Activated CD4-positive, alpha-beta T cell treated with anti-CD3 and anti-CD28 coated beads for 36 hours (primary cell): ENCODE measurements at places on chromosomes 5 and 9. TPM values are rescaled to one million over a fixed set of nuclear protein-coding genes. Genes with fewer than 3 reads are reported as not detected.

DNA sequence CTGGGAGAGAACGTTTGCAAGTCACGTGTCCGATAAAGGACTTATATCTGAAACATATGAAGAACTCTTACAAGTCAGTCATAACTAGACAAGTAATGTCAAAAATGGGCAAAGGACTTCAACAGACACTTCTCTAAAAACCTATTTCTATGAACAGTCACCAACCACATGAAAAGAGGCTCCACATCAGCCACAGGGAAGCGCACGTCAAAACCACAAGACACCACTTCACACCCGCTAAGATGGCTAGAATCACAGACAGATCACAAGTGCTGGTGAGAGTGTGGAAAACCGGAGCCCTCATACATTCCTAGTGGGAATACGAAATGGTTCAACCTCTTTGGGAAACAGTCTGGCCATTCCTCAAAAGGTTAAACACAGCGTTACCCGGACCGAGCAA lies 11.5 kb upstream of the CARD9 start:
- no peak overlapping the region for H3K4me3 ChIP-seq
- peaks cover 59% of the 10 kb centered on the region for H3K36me3 ChIP-seq
- H3K4me1 ChIP-seq: peaks cover 18% of the 10 kb centered on the region
- H3K27me3 ChIP-seq: no peaks in the 10 kb centered on the region
- DNase-seq: peak; percentile 68

DNA sequence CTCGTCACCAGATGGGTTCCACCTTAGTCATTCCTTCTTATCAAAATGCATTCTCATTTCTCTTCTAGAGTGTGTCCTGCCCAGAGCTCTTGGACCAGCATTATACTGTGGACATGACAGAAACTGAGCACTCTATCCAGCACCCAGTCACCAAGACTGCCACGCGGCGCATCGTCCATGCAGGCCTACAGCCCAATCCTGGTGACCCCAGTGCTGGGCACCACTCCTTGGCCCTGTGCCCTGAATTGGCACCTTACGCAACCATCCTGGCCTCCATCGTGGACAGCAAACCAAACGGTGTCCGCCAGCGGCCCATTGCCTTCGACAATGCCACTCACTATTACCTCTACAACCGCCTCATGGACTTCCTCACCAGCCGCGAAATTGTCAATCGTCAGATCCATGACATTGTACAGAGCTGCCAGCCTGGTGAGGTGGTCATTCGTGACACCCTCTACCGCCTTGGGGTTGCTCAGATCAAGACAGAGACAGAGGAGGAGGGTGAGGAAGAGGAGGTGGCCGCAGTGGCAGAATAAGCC lies 34.6 kb downstream of the CSF1R start:
- no peaks in the 10 kb centered on the region for H3K4me1 ChIP-seq
- H3K27me3 ChIP-seq: no peaks in the 10 kb centered on the region
- no peak overlapping the region for H3K4me3 ChIP-seq
- no peak for DNase-seq
- peaks cover 50% of the 10 kb centered on the region for H3K36me3 ChIP-seq

GRCh38 chr5:143205386-143205785 lies 198.1 kb downstream of the NR3C1 start:
- DNase-seq: no peak
- H3K4me3 ChIP-seq: no peak overlapping the region
- no peak overlapping the region for H3K27ac ChIP-seq
- H3K27me3 ChIP-seq: no peaks in the 10 kb centered on the region
- peaks cover 19% of the 10 kb centered on the region for H3K4me1 ChIP-seq

GRCh38 chr5:90949469-90950358 lies 391.1 kb downstream of the ADGRV1 start:
- peaks cover 20% of the 10 kb centered on the region for H3K27me3 ChIP-seq
- no peak overlapping the region for H3K27ac ChIP-seq
- DNase-seq: no peak
- H3K4me1 ChIP-seq: no peaks in the 10 kb centered on the region
- H3K4me3 ChIP-seq: no peak overlapping the region

GRCh38 chr5:126508962-126509279 lies 85.7 kb downstream of the GRAMD2B start:
- peak overlapping the region; percentile 50 for H3K4me3 ChIP-seq
- no peaks in the 10 kb centered on the region for H3K36me3 ChIP-seq
- peaks cover 37% of the 10 kb centered on the region for H3K4me1 ChIP-seq
- no peak for DNase-seq
- no peaks in the 10 kb centered on the region for H3K27me3 ChIP-seq

DNA sequence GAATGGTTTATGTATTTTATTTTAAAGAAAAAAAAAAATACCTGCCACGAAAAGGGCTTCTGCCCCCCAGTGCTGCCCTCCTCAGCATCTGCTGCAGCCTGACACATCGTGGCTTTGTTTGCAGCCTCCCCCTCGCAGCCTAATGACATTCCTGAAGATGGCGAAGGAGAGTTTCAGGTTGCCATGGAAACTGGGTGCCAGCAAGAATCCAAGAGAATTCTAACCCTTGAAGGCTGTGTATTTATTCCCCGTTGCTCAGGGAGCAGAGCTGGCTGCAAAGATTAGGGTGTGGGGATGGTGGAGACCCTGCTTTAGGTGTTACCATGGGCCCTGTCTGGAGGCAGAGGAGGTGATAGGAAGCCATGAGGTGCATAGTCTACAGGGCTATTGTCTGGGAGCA lies 126.6 kb downstream of the NSG2 start:
- peaks cover 19% of the 10 kb centered on the region for H3K27me3 ChIP-seq
- no peaks in the 10 kb centered on the region for H3K4me1 ChIP-seq
- DNase-seq: no peak
- no peak overlapping the region for H3K4me3 ChIP-seq
- H3K36me3 ChIP-seq: no peaks in the 10 kb centered on the region

DNA sequence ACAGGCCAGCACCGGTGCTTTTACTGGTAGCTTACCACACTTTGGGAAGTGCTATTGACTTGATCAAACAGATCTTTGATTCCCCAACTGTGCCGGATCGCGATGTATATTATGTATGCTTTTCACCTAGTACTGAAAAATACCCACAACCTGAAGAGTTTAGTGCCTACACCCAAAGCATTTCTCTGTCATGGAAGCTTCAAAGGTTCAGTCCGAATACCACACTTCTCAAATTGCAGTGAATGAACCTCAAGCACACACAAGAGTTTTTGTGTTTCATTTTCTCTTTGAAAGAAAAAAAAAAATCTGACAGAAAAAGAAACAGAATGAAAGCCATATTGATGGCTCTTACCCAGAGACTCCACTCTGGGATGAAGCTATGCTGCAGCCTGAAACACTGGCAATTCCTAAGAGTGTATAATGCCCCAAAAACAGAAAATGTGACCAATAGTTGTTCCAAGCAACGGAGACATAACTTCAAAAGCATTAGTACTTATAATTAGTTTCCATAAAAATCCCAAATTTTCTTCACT lies 100.9 kb downstream of the EBF1 start:
- no peak overlapping the region for H3K4me3 ChIP-seq
- peaks cover 4% of the 10 kb centered on the region for H3K27me3 ChIP-seq
- H3K4me1 ChIP-seq: peaks cover 13% of the 10 kb centered on the region
- H3K36me3 ChIP-seq: no peaks in the 10 kb centered on the region
- DNase-seq: no peak

DNA sequence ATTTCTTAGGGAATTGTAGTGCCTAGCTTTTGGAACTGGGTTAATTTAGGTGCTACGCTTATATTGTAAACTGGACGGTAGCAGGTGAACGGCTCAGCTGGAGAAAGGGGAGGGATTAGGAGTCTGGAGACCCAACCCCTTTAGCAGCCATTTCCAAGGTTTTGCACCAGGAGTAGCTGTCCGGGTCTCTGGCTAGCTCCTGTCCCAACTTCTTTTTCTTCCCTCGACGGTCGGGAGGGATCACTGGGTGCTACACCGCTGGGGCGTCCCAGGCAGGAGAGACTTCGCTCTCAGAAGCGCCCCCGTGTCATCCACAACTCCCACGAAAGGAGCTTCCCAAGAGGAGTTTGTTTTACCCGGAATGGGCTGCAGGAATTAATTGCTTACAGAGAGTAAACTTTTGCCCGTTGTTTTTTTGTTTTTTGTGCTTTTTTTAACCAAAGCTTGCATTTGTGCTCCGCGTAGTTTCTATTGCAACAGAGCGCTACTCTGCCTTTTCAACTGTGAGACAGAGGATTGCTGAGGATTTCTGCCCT lies 1640.9 kb upstream of the C9orf72 start:
- peaks cover 10% of the 10 kb centered on the region for H3K4me1 ChIP-seq
- H3K36me3 ChIP-seq: no peaks in the 10 kb centered on the region
- H3K4me3 ChIP-seq: no peak overlapping the region
- no peak for DNase-seq
- H3K27ac ChIP-seq: no peak overlapping the region

- H3K36me3 ChIP-seq: no peaks in the 10 kb centered on the region
- no peaks in the 10 kb centered on the region for H3K4me1 ChIP-seq
- H3K27ac ChIP-seq: no peak overlapping the region
- DNase-seq: no peak
- peaks cover 27% of the 10 kb centered on the region for H3K27me3 ChIP-seq
These were observed 11.0 kb downstream of the GFI1B start for GRCh38 chr9:132989414-132989996.

DNA sequence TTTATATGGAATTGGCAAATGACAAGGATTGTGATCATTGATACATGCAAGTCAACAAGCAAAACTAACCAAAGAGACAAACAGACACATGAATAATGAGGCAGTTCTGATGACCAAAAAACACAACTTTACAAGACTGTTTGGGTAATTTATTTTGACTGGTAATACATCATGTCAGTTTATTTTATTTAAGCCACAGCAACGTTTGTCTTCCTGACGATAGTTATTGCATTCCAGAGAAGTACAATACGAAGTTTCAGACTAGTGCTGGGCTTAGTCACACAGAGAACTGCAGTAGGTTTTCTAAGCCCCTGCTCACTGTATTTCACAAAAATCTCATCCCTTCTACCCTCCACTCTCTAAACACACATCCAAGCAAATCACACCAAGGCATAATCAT lies 514.2 kb downstream of the RAB3C start:
- peaks cover 2% of the 10 kb centered on the region for H3K27me3 ChIP-seq
- no peak overlapping the region for H3K4me3 ChIP-seq
- peaks cover 43% of the 10 kb centered on the region for H3K4me1 ChIP-seq
- H3K36me3 ChIP-seq: no peaks in the 10 kb centered on the region
- no peak for DNase-seq
- H3K27ac ChIP-seq: no peak overlapping the region

The SOHLH1 gene
- not detected for total RNA-seq

The SNCB gene
- 0.46 TPM for total RNA-seq

The PLPP7 gene
- 0.14 TPM for total RNA-seq

The LCN6 gene
- not detected for total RNA-seq

The NIPAL4 gene
- total RNA-seq: 3.5 TPM

The CAMK2A gene
- total RNA-seq: not detected
